IMR-90 (cell line): ENCODE measurements at places on chromosomes 5 and 9. TPM values are rescaled to one million over a fixed set of nuclear protein-coding genes. Genes with fewer than 3 reads are reported as not detected.
A peak's percentile ranks its signal among the peaks of the same experiment; 100 is the strongest.

DNA sequence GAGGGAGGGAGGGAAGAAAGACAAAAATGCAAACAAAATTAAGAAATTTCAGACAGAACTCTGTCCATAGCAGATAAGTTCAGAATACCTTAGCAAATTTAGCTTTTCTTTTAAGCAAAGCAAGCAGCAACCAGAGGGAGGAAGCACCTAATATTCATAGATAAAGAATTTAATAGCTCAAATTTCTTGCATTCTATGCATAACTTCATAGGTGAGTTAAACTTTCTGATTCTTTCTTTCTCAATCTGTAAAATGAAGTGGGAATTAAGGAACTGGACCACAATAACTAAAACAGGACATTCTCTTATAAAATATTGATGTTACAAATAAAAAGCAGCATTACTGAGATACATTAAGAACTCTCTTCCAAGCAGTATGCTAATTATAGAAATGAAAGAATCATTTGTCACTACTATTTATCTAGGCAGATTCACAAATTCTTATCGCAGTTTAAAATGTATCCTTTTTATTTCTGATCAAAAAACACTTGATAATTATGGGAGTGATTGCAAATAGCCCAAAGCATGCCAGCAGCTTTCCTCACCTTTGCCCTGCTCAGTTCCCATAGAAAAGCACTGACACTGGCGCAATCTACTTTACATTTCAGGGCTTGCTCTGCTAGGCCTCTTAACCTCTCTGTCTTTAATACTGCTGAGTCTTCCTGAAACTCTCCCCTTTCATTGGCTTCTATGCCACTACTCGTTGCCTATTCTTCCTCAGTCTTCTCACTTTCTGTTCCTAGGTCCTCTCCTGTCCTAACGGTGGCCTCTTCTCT, 341.8 kb downstream of the PIK3R1 start:
- peaks cover 9% of the 10 kb centered on the region for H3K4me1 ChIP-seq
- no peaks in the 10 kb centered on the region for H3K27me3 ChIP-seq
- H3K27ac ChIP-seq = peak overlapping the region; percentile 59
- peak; percentile 28 for DNase-seq
- H3K36me3 ChIP-seq = no peaks in the 10 kb centered on the region
- H3K4me3 ChIP-seq = no peak overlapping the region

DNA sequence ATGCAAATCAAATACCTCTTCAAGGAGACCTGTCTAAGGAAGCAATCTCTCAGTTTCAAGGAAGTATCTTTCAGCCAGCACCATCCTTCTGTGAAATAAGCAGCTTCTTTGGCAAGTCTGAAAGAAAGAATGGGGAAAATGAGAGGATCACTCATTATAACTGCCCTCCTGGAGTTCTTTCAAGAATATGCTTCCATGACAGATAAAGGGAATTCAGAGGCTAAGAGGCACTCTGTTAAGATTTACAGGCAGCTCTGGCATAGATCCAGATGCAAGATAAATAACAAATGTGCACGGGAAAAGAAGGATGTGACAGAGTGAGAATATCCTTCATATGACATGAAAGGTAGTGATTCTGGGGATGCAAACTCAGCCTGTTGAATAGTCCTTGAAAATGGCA, 348.2 kb upstream of the CCNG1 start:
- H3K27me3 ChIP-seq = no peaks in the 10 kb centered on the region
- no peaks in the 10 kb centered on the region for H3K4me1 ChIP-seq
- H3K27ac ChIP-seq = no peak overlapping the region
- H3K4me3 ChIP-seq = no peak overlapping the region
- no peak for DNase-seq

- no peak overlapping the region for H3K27ac ChIP-seq
- DNase-seq = no peak
- H3K4me3 ChIP-seq = no peak overlapping the region
- H3K4me1 ChIP-seq = no peaks in the 10 kb centered on the region
These were observed 76.1 kb upstream of the ASS1 start for GRCh38 chr9:130368631-130369103.

DNA sequence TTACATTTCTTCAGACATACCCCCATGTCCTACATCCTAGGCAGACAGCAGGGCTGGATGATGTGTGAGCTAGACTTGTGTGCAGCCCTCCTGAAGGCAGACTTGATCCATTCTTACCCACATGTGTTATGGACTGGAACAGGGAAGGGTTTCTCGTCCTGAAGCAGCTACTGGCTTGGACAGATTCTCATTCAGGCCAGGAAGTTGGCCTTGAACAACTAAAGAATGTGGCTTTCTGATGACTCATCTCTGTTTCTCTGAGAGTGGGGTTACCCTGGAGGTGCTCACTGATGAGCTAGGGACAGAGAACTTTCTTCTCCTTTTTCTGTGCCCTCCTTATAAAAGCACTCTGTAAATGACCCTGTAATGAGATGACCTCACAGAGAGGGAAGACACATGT, 246.5 kb downstream of the PCSK5 start:
- H3K27ac ChIP-seq = peak overlapping the region; percentile 98
- peaks cover 6% of the 10 kb centered on the region for H3K4me1 ChIP-seq
- H3K27me3 ChIP-seq = no peaks in the 10 kb centered on the region
- no peaks in the 10 kb centered on the region for H3K36me3 ChIP-seq

DNA sequence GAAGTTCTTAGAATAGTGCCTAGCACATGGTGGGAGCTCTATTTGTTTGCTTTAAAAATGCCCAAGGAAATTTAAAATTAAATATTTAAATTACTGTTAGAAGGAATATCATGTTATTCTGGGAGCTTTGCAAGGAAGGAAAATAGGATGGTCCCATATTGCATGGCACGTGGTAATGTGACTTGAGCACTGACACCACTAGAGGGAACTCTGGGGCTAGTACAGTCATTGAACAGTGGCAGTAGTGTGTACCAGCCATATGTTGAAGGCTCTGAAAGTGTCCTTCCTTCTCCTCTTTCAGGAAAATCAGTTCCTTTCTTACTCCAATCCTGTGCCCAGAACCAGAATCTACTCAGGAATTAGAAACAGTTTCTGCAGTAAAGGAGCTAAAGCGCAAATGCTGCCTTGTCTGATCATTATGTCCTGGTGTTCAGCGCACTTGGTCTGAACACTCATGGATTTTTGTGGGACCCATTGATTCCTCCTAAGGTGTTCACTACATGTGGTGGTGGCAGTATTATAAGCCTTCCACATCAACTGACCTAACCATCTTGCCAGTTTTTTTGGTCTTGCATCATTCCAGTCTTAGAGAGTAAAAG, 54.1 kb downstream of the GDA start:
- H3K4me3 ChIP-seq = no peak overlapping the region
- H3K4me1 ChIP-seq = no peaks in the 10 kb centered on the region
- peak; percentile 22 for DNase-seq

Gene CCNO
- polyA plus RNA-seq = 0.09 and 0.14 TPM in 2 replicates

Gene GNA14
- 0.03 TPM in 1 of 2 replicates, not detected in the other for polyA plus RNA-seq

Gene MTX3
- polyA plus RNA-seq = 4.0 and 6.6 TPM in 2 replicates
